ENCODE measurements at places on chromosomes 2 and 18.

GRCh38 chr2:239190361-239190760 is 210.5 kb downstream of the HDAC4 start:
- no peak for DNase-seq

DNA sequence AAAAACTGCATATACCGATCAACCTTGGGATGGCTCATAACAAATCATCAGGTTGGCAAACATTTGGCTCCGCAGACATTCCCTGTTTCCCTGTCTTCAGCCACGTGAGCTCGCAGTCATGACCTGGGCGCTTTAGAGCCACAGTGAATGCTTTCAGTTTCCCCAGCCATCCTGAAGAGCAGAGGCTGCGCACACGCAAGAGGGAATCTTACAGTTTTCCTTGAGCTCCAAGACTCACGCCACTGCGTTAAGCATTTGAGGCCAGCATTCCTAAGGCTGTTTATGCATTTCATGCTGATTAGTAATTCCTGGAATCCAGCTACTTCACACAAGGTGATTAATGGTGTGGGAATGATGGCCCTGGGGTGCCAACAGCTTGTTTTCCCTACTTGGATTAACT is 95.1 kb downstream of the MTCL1 start:
- no peak for DNase-seq

GRCh38 chr2:161246281-161246680 is 61.9 kb upstream of the PSMD14 start:
- DNase-seq, result peak; percentile 79

- peak; percentile 36 for DNase-seq
These were observed 4.2 kb upstream of the HOXD13 start for GRCh38 chr2:176088048-176088936.

DNA sequence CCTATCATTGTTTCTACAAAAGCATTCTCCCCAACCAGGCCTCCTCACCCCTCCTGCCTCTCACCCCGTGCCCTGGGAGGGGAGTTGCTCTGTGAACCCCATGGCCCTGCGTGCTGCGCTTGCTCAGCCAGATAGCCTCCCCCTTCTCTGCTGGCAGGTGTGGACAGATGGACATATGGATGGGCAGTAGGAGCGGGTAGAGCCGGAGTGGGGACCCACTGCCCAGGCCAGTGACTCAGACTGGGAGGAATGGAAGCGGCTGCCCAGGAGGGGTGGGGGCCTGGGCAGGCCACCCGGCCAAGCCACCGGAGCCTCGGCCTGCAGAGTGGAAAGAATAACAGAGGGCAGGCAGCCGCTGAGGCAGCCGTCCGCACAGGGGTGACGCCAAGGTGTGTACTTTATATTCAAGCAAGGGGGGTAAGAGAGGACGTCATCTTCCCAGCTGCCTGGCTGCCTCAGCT is 8.7 kb downstream of the CYP26B1 start:
- no peak for DNase-seq

DNA sequence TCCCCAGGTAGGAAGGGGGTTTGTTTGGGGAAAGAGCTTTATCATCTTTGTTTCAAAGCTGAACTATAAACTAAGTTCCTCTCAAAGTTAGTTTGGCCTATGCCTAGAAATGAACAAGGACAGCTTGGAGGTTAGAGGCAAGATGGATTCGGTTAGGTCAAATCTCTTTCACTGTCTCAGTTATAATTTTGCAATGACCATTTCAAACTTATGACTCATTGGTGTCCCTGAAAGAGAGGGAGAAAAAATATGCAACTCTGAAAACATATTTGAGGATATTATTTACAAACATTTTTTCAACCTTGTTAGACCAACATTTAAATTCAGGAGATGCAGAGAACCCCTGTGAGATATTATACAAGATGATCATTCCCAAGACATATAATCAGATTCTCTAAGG is 95.7 kb downstream of the EFEMP1 start:
- no peak for DNase-seq

GRCh38 chr2:235373171-235373570 is 120.7 kb upstream of the AGAP1 start:
- no peak for DNase-seq

DNA sequence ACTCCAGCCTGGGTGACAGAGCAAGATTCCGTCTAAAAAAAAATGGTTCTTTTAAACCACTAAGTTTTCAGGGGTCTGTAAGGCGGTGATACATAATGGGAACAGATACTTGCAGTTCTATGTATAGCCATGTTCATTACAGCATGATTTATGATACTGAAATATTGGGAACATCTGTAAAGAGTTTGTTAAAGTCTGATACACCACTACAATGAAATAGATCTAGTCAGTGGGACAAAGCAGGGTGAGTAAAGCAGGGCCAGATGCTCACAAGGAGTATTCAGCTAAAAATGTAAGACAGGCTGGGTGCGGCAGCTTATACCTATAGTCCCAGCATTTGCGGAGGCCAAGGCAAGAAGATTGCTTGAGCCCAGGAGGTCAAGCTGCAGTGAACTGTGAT is 6.2 kb upstream of the ING5 start:
- no peak for DNase-seq

DNA sequence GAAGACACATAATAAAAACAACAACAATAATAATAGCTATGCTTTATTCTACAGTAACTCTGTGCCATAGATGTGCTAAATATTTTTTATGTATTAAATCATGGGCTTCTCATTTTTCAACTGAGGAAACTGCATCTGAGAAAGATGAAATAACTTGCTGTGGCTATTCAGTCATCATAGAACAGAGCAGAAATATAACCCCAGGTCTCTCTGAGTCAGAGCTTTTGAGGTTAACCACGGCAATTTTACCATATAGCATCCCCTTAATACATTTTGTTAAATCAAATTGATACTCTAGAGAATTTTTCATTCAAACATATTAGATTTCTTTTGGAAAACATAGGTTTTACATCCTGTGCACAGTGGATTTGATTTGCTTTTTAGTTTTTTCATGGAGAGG is 586.6 kb upstream of the KLHL29 start:
- no peak for DNase-seq
